Kidney epithelial cell (primary cell): ENCODE measurements at places on chromosomes 11 and 22. TPM values are rescaled to one million over a fixed set of nuclear protein-coding genes. Genes with fewer than 3 reads are reported as not detected.

Gene HPS5
- 15.1 and 15.7 TPM in 2 replicates for total RNA-seq

Gene DNAJB7
- total RNA-seq = not detected in 2 replicates

DNA sequence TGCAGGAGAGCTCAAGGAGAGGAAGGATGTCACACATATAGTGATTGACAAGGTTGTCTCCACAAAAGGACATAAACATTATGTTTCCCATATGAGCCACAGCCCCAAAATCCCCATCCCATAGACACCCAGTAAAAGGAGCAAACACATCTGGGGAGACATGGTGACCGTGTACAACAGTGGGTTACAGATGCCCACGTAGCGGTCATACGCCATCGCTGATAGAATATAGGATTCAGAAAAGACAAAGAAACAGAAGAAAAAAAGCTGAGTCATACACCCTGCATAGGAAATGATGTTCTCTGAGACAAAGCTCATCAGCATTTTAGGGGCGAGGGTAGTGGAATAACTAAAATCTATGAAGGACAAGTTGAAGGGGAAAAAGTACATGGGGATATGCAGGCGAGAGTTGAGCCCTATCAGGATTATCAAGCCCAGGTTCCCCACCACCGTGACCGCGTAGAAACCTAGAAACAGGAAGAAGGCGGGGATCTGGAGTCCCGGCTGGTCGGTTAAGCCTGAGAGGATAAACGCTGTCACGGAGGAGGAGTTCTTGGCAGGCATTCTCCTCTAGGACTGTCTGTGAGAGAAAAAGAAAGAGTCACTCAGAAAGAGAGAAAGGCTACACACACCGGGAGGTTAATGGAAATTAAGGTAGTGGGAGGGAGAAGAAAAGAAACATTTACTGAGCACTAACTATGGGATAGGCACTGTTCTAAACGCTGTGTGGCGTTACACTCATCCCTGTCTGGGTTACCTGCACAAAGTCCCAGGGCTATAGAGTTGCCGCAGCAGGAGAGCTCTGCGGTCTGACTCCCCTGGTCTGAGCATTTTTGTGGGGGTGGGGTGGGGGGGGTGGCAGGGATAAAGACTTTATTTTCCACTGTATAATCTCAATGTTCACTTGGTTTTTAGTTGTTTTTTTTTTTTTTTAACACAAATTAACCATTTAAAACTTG is 36.1 kb upstream of the OR8B8 start:
- no peak for DNase-seq

- no peak for DNase-seq
Observed at GRCh38 chr11:976431-977160, 50.9 kb downstream of the AP2A2 start.

DNA sequence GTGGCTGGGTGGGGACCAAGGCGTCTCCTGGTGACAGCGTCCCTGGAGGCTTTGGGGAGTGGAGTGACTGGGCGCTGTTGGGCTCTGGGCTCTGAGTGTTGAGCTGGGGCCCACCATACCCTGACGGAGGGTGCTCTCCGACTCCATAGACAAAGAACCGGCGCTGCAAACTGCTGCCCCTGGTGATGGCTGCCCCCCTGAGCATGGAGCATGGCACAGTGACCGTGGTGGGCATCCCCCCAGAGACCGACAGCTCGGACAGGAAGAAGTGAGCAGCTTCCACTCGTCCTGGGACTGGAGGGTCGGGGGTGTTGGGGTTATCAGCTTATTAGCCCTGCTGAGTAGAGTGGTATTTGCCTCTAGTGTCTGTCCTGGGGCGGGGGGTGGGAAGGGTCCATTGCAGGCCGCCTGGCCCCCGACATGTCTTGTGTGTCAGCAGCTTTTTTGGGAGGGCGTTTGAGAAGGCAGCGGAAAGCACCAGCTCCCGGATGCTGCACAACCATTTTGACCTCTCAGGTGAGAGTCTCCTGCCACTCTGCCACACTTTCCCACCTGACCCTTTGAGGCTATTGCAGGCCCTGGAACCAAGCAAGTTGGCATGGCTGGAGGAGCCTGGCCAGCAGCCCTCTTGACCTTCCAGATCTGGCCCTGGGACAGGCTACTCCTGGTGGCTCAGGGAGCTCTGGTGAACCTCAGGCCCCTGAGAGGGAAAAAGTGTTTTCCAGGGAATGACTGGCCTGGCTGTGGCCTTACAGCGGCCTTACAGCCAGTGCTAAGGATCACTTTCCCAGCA is 7.6 kb downstream of the CLDN5 start:
- DNase-seq = no peak

DNA sequence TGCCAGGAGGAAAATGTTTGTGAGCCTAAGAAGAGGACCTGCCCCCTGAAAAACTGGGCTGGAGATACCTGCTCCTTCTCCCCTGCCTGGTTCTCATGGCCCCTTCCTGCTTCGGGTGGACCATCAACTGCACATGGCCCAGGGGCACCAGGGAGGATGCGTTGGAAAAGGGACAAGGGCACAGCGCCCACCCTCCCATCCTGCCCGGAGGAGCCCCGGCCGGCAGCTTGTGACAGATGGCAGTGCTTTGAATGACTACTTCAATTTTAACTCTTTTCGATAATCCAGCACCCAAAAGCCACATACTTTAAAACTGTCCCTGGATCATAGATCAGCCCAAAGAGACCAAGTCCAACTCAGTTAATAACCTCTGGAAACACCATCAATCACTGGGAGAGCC is 135.8 kb upstream of the NECTIN1 start:
- DNase-seq = no peak

DNA sequence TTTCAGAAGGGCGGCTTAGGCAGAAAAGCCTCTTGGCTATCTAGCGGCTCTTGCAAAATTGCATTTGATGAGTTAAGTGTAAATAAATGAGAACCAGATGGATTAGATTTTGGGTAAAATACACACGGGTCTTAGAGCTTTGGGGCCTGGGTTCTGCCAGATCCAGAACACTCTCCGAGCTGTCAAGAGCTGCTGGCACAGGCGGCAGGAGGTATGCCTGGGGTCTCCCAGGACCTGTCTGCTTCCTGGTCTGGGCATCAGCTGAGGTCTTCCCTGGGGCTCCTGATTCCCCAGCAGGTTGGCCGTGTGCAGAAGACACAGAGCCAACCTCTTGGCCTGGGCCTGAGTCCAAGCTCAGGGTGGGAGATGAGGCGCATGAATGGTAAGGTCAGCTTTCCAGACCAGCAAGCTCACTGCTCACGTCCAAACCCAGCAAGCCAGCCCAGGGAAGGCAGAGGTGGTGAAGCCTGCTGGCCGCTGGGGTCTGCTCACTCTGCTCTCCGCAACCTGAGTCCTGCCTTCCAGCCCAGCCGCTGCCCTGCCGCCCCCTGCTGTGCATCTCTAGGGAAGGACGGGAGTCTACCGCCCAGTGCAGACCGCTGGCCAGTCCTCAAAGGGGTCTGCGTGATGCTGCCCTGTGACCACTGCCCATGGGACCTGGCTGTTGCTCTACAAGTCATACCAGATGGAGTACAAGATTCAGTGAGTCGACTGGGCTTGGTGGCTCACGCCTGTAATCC is 44.9 kb downstream of the SCUBE1 start:
- no peak for DNase-seq
